Type B pancreatic cell (in vitro differentiated cells): ENCODE measurements at places on chromosomes 4 and X.

DNA sequence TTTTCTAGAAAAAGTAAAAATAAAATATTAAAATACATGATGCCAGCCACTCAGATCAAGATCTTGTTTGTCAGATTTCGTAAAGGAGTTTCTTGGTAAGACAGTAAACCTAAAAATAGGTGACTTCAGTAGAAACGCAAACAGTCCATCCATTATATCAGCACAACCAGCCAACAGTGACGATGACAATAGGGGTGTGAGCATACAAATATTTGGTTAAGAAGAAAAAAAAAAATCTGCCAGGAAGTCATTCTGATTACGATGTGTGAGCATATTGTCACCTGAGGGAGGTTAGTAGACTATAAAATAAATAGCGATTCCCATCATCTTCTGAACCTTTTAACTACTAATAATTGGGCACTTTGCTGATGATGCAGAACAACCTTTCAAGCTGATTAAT, 37.6 kb downstream of the SLC7A11 start:
- no peaks in the 10 kb centered on the region for H3K27me3 ChIP-seq
- H3K4me3 ChIP-seq = no peak overlapping the region
- no peaks in the 10 kb centered on the region for H3K36me3 ChIP-seq

DNA sequence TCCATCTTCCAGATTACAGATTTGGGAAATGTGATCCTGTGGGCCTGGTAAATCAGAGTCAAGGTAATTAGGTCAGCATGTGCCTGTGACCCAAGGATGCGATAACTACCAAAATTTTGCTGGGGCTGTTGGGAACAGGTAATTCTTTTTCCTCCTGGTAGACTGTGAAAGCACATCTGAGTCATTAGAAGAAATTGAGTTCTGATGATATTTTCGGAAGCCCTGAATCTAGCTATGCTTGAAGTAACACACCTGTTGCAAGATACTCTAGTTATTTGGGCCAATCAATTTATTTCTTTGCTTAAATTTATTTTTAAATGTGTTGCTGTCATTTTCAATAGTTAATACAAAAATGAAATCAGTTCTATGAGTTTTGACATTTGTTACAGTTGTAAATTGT, 903.6 kb downstream of the RPA4 start:
- no peak overlapping the region for H3K4me3 ChIP-seq
- H3K4me1 ChIP-seq = no peaks in the 10 kb centered on the region
- DNase-seq = no peak
- H3K36me3 ChIP-seq = no peaks in the 10 kb centered on the region
- no peaks in the 10 kb centered on the region for H3K27me3 ChIP-seq

- H3K4me3 ChIP-seq = no peak overlapping the region
- no peak for DNase-seq
- peaks cover 35% of the 10 kb centered on the region for H3K4me1 ChIP-seq
- no peaks in the 10 kb centered on the region for H3K27me3 ChIP-seq
- H3K36me3 ChIP-seq = peaks cover 8% of the 10 kb centered on the region
Measured at GRCh38 chrX:154046031-154046781, 26.5 kb upstream of the IRAK1 start.

GRCh38 chr4:76449833-76450232, 14.8 kb downstream of the SHROOM3 start:
- no peak overlapping the region for H3K4me3 ChIP-seq
- H3K4me1 ChIP-seq = peaks cover 30% of the 10 kb centered on the region
- DNase-seq = no peak
- H3K36me3 ChIP-seq = peaks cover 4% of the 10 kb centered on the region
